ENCODE measurements at places on chromosomes 12 and 14.

GRCh38 chr14:93146119-93146518 lies 30.4 kb upstream of the ITPK1 start:
- DNase-seq, result no peak

- DNase-seq, result no peak
Observed at GRCh38 chr12:116626153-116626552, 67.0 kb downstream of the MAP1LC3B2 start.

DNA sequence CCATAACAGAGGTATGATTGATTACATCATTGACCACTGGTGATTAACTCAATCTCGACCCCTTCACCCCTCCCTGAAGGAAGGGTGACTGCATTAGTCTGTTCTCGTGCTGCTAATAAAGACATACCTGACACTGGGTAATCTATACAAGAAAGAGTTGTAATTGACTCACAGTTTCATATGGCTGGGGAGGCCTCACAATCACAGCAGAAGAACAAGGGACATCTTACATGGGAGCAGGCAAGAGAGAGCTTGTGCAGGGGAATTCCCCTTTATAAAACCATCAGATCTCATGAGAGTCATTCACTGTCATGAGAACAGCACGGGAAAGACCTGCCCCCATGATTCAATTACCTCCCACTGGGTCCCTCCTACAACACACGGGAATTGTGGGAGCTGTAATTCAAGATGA lies 55.9 kb upstream of the TMCC3 start:
- DNase-seq, result no peak

DNA sequence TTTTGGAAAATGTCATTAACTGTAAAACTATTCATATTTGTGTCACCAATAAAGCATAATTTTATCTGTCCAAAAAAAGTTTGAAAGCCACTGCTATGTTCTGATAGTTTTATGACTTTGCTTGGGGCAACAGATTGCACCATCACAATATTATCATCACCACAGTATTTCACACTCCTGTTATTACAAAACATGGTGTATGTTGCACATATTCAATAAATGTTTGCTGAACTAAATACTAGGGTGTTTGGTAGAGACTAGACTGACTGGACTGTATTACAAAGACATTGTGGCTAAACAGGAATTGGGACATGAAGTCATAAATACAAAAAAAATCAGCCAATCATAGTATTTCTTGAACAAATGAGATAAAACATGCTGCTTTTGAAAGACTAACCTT lies 55.1 kb downstream of the PAWR start:
- no peak for DNase-seq

DNA sequence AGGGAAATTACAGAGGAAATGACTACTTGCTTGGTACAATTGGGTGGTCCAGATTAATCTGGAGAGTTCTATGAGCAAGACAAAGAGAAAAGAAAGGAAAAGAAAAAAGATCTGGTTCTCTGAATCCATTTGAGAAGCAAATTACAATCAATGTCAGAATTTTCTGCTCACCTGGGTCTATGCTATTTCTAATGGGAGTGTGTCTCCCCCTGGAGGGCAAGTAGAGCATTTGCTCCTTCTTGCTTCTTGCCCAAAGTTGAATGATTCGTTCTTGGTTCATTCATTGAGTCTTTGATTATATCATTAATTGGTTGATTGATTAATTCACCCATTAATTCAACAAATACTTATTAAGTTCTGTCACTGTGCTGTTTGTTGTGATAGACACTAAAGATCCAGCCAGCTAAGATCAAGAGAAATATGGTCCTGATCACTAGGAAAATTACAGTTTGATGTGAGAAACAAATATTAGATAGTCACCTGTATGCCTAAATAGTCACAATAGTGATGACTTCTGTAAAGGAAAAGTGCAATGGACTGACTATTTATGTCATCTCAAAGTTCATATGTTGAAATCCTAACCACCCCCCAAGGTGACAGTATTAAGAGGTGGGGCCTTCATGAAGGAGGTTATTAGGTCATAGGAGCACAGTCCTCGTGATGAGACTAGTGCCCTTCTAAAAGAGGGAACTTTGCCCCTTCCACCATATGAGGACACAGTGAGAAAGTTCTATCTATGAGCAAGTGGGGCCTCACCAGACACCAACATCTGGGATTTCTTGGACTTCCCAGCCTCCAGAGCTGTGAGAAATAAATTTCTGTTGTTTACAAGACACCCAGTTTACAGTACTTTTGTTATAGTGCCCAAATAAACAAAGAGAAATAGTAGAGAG lies 8.0 kb upstream of the ASB8 start:
- peak; percentile 72 for DNase-seq

GRCh38 chr14:100336618-100337530 lies 13.7 kb downstream of the SLC25A47 start:
- no peak for DNase-seq

DNA sequence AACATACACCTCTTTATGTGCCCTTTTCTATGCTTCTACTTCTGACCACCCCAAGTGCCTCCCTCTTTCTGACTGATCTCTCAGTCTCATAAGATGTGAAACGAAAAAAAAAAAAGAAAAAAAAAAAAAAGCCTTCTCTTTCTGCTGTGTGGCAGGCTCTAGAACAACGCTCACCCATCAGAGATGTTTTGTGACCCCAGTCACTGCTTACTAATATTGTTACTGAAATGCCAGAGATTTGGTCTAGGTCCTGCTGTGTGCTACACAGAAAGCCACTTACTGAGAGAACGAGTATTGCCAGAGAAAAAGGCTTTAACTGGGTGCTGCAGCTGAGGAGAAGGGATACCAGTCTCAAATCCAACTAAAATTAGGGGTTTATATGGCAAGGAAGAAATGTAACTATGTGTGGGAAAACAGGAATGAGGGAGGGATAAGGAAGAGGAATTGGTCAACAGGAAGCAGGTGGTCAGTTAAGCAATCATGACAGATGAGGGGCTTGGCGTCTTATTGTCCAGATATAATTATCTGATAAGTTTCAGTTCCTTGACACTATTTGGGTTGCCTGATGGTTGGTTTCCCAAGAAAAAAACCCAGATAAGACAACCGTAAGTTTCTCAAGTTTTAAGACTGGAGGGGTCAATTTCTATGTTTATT lies 149.0 kb downstream of the NAV3 start:
- no peak for DNase-seq

DNA sequence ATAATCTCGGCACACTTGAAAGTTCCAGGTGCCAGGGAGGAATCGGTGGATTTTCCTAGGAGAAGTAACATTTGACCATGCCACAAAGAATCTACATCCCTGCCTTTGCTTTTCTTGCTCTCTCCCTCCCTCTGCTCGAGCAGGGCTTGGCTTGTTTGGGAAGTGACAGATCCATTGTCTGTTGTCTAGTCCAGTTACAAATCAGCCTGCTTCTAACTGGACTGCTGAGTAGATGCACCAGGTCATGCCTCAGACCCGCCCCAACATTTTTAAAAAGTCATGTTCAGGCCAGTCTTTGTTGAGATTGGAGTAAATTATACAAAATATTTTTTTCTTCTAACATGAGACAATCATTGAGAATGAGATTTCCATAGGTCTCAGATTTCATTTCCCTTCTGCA lies 153.4 kb downstream of the GCH1 start:
- DNase-seq, result no peak

GRCh38 chr12:130818635-130819576 lies 20.1 kb downstream of the STX2 start:
- DNase-seq, result peak; percentile 78

GRCh38 chr14:77180726-77181602 lies 634 bp upstream of the TMEM63C start:
- DNase-seq, result no peak

GRCh38 chr12:10226731-10227130 lies 14.1 kb downstream of the GABARAPL1 start:
- DNase-seq, result no peak

DNA sequence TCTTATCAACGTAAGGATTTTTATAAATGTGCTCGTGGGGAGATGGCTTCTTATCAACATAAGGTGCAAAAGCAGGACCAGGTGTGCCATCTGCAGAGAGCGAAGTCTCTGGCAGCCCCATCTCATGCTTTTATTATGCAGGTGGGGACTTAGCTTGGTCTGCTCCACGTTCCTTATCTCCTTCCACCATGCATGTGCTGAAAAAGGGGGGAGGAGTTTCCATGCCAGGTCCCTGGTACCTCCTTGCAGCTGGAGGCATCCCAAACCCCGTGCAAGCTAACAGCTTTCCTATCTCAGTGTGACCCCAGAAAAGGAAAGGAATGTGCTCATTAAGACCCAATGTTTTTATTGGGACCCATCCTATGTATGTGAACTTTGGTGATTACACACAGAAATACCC lies 608.5 kb downstream of the TMEM121 start:
- DNase-seq, result no peak

- DNase-seq, result no peak
Observed at GRCh38 chr14:100761481-100761880, 34.8 kb downstream of the DLK1 start.

DNA sequence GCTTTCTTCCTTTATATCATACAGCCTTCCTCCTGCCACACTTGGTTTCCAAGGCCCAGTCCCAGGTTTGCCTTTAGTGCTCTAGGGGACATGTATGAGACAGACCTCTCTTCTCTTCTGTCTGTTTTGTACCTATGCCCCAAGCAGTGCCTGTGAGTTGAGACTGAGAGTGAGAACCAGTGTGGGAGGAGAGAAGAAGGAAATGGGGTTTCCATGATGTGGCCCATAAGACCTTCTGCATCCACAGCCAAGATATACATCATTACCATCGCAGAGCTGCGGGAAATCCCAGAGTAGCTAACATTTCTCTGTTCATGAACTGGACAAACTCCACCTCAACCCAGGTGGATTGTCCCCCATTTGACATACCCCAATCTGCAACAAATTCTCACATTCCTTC lies 2.8 kb downstream of the TESPA1 start:
- peak; percentile 15 for DNase-seq

GRCh38 chr12:14896521-14897169 lies 11.0 kb upstream of the MGP start:
- DNase-seq, result no peak

DNA sequence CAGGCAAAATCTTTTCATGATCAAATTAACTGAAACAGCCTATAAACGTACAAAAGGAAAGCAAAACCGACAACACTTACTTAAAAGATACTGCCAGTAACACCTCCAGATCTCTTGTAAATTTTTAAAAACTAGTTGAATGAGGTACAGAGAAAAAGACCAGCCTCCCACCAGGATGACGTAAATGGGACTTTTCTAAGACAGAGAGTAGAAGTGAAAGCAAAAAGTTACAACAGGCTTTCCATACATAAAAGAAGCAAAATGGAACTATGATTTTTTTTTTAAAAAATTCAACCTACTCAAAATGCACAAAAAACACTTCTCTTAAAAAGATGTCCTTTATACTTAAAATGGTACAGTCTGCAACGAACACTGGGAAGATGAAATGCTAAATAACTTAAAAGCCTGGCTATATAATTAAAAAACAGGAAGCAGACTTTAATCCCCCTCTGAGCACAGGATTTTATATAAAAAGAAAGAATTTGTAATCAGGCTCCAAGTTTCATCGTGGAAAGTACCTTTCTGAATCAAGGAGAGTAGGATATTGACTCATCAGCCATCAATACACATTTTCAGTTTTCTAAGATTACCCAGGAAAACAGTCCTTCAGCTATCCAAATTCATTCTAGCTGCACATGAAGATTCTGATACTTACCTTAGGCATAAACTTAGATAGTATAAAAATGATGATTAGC lies 14.2 kb upstream of the MYO1A start:
- DNase-seq, result peak; percentile 69

- DNase-seq, result no peak
Observed at GRCh38 chr12:5512601-5512970, 80.7 kb downstream of the NTF3 start.

- DNase-seq, result no peak
Observed at GRCh38 chr12:53252349-53252916, 15.7 kb upstream of the ESPL1 start.

- DNase-seq, result no peak
Observed at GRCh38 chr12:59168647-59169046, 248.3 kb upstream of the LRIG3 start.

DNA sequence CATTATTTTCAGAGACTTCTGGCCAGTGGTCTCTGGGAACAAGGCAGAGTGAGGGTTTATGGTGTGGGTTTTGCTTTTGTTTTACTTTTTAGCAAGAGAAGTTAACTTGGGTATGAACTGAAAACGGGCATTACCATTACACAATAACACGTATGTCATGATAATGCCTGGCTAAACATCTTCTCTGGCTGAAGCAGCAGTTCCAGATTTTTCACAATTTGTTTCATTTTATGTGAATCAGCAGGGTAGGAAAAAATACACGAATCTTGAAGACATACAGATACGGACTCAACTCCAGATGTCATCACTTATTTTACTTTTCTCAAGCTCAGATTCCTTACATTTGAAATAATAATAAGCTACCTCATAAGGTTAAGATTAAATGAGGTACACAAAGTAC lies 2.5 kb upstream of the PCNX4 start:
- DNase-seq, result no peak

DNA sequence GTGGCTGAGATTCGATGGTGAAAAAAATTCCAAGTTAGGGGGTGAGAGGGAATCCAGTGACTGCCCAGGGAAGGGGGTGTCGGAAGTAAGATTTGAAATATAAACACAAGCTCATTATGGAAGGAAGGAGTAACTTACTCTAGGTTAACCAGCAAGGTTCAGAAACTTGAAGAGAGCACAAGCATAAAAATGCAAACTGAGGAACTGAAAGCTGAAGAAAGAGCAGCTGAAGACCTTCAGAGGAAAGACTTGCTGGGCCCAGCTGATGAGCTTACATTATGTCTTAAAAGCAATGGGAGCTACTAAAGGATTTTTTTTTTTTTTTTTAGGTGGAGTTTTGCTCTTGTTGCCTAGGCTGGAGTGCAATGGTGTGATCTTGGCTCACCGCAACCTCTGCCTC lies 189.7 kb upstream of the GRIN2B start:
- no peak for DNase-seq

- DNase-seq, result peak; percentile 65
Observed at GRCh38 chr14:100662879-100663760, 63.6 kb upstream of the DLK1 start.

DNA sequence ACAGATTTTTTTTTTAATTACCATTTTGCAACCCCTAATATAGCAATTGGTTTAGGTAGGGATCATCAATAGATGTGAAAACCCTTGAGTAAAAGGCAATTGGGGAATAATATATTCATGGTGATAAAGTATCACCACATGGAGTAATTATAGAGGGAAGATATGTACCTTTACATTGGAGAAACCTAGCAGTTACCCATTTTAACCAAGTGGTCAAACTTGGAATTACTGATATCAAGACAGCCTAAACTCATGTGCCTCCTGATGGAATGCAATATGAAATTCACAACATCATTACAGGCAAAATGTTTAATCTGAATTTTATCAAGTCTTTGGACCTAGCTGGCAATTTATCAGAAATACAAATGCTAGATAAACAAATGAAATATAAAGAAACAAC lies 6.7 kb upstream of the SLC10A1 start:
- DNase-seq, result no peak

DNA sequence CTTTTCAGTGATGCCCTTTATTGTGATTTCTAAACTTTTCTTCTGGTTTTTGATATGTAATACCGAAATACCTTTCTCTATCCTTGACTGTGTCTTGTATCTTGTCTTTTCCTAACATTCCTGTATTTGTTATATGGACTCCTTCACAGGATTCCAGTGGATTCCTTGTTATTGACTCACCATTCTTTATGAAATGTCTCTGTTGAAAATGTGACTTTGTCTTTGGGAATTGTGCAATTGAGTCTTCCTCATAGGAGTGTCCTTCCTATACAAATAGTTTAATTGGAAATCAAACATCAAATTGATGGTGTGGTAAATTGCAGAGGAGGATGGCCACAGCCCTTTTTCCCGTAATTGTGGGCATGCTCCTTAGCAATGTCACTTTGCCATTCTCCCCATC lies 296.6 kb upstream of the KITLG start:
- no peak for DNase-seq

Measured in CD4-positive, alpha-beta T cell treated with Interleukin-6 for 4 hours (primary cell).